A673 (cell line): ENCODE measurements at places on chromosomes 2 and 18. TPM values are rescaled to one million over a fixed set of nuclear protein-coding genes. Genes with fewer than 3 reads are reported as not detected.

GRCh38 chr2:128309280-128310093 lies 9.2 kb downstream of the HS6ST1 start:
- peaks cover 24% of the 10 kb centered on the region for H3K4me1 ChIP-seq
- DNase-seq, result no peak
- peaks cover 3% of the 10 kb centered on the region for H3K36me3 ChIP-seq
- H3K27ac ChIP-seq, result peak overlapping the region; percentile 37
- H3K4me3 ChIP-seq, result no peak overlapping the region

- H3K27me3 ChIP-seq, result no peaks in the 10 kb centered on the region
- H3K4me3 ChIP-seq, result peak overlapping the region; percentile 18
- peaks cover 45% of the 10 kb centered on the region for H3K4me1 ChIP-seq
These were observed 383.6 kb downstream of the DCC start for GRCh38 chr18:52723550-52723970.

- H3K27me3 ChIP-seq, result peaks cover 20% of the 10 kb centered on the region
- no peaks in the 10 kb centered on the region for H3K4me1 ChIP-seq
- no peak overlapping the region for H3K4me3 ChIP-seq
- H3K36me3 ChIP-seq, result no peaks in the 10 kb centered on the region
- DNase-seq, result peak; percentile 1
These were observed 51.4 kb downstream of the SLC8A1 start for GRCh38 chr2:40400336-40400953.

DNA sequence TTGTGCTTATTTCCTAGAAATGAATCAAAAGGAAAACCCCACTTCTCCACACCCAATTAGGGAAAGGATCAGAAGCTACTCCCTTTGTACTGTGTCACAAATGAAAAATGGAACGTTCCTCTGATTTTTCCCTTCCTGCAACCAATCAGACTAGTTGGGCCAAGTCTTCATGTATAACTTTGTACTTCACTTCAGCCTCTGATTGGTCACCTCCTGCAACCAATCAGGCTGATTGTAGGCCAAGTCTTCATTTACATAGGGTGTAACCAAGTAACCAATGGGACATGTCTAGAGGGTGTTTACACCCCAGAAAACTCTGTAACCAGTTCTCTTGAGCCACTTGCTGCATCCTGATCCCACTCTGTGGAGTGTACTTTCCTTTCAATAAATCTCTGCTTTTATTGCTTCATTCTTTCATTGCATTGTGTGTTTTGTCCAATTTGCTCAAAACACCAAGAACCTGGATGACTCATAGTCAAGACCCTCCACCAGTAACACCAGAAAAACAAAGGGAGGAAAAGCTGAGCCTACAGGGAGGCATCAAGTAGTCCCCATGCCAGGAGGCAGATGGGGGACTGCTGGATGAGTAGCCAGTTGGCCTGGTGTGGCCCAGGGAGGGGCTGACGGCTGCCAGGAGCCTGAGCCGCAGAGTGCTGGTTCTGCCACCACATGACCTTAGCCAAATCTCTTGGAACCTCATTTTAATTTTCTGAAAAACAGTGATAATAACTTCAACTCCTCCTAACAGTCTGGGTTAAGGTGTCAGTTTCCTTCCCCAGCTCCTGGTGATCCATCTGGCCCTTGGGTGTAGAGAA lies 46.1 kb downstream of the SOWAHC start:
- peak; percentile 31 for DNase-seq
- no peaks in the 10 kb centered on the region for H3K36me3 ChIP-seq
- H3K27me3 ChIP-seq, result no peaks in the 10 kb centered on the region

ARHGAP15 gene
- not detected in 2 replicates for total RNA-seq

SIX2 gene
- not detected in 2 replicates for total RNA-seq

DNA sequence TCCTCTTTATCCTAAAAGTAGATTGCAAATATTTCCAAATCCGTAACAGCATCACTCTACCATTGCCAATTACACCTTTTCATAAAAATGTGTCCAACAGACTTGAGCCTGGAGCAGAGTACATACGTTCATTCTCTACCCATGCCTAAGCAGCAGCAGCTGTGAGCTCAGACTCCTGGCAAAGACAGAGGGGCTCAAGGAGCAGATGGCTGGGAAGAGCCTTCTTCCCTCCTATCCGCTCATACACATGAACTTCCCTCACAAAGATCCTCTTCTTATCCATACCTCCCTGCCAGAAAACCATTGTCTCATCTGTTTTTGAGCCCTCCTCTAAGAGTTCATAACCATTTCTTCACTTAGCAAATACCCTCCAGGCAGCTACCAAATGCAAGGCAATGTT lies 164.3 kb upstream of the ARL4C start:
- no peaks in the 10 kb centered on the region for H3K36me3 ChIP-seq
- no peaks in the 10 kb centered on the region for H3K4me1 ChIP-seq
- DNase-seq, result no peak
- no peaks in the 10 kb centered on the region for H3K27me3 ChIP-seq

GPBAR1 gene
- 0.30 and 0.46 TPM in 2 replicates for total RNA-seq

GRCh38 chr18:34493566-34494358 lies 216.3 kb upstream of the DTNA start:
- no peak overlapping the region for H3K27ac ChIP-seq
- no peaks in the 10 kb centered on the region for H3K4me1 ChIP-seq
- peaks cover 70% of the 10 kb centered on the region for H3K27me3 ChIP-seq
- peak; percentile 19 for DNase-seq
- peak overlapping the region; percentile 44 for H3K4me3 ChIP-seq
- no peaks in the 10 kb centered on the region for H3K36me3 ChIP-seq

C2orf66 gene
- 0.28 TPM in 1 of 2 replicates, not detected in the other for total RNA-seq

DNA sequence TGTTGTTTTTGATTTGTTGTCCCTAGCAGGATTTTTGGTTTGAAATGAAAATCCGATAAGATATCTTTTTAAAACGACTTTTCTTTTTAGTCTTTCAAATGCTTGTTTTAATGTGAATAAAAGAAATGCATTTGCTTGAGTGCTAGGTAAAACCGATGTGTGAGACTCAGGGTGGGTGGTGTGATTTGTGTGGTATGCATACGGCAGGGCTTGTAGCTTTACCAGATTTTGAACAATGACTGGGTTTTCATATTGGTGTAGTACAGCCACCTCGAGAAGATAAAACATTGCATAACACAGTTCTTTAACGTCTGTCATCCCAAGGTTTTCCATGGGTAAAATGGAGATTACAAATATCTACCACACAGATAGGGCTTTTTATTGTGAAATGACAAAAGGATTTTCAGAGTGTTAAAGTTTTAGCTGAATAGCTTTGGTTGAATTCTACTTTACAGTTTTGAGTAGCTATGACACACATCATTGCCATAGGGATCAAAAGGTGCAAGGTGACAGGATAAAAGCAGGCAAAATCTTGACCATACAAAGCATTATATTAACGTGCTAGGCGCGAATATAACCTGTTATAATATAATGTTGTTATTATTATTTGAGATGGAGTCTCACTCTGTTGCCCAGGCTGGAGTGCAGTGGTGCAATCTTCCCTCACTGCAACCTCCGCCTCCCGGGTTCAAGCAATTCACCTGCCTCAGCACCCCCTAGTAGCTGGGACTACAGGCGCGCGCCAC lies 824 bp upstream of the ZNF638 start:
- H3K27ac ChIP-seq, result no peak overlapping the region
- no peaks in the 10 kb centered on the region for H3K27me3 ChIP-seq
- peaks cover 15% of the 10 kb centered on the region for H3K4me1 ChIP-seq
- H3K4me3 ChIP-seq, result peak overlapping the region; percentile 91
- no peaks in the 10 kb centered on the region for H3K36me3 ChIP-seq

- H3K27ac ChIP-seq, result no peak overlapping the region
- DNase-seq, result peak; percentile 79
- H3K4me1 ChIP-seq, result peaks cover 9% of the 10 kb centered on the region
- no peak overlapping the region for H3K4me3 ChIP-seq
- no peaks in the 10 kb centered on the region for H3K27me3 ChIP-seq
These were observed 20.7 kb downstream of the SCYGR8 start for GRCh38 chr2:227766373-227766883.

FSIP2 gene
- 0.15 and 0.21 TPM in 2 replicates for total RNA-seq

GRCh38 chr2:58900246-58901027 lies 659.3 kb upstream of the FANCL start:
- H3K36me3 ChIP-seq, result no peaks in the 10 kb centered on the region
- no peak overlapping the region for H3K27ac ChIP-seq
- H3K4me3 ChIP-seq, result no peak overlapping the region
- no peaks in the 10 kb centered on the region for H3K27me3 ChIP-seq
- no peaks in the 10 kb centered on the region for H3K4me1 ChIP-seq

GRCh38 chr2:145724311-145724898 lies 1204.5 kb upstream of the ZEB2 start:
- H3K27ac ChIP-seq, result no peak overlapping the region
- DNase-seq, result no peak
- H3K4me3 ChIP-seq, result no peak overlapping the region

- no peaks in the 10 kb centered on the region for H3K36me3 ChIP-seq
- DNase-seq, result no peak
- no peaks in the 10 kb centered on the region for H3K4me1 ChIP-seq
- H3K27ac ChIP-seq, result no peak overlapping the region
- no peak overlapping the region for H3K4me3 ChIP-seq
These were observed 197.4 kb upstream of the SMIM21 start for GRCh38 chr18:75624869-75625268.

LYG2 gene
- not detected in 2 replicates for total RNA-seq

DNA sequence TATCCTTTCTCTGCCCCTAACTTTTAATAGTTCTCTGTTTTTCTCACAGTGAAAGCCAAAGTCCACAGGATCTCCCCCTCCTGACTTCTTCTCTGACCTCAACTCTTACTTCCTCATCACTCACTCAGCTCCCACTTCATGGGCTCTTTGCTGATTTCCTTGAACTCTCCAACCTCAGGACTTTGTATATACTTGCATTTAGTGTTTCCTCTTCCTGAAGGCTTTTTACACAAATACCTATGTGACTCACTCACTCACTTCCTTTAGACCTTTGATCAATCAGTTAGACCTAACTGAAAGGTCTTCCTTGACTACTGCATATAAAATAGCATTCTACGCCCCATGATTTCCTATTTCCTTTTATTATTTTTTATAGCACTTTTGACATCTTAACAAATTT lies 233.1 kb upstream of the MEX3C start:
- no peak overlapping the region for H3K27ac ChIP-seq
- no peaks in the 10 kb centered on the region for H3K27me3 ChIP-seq
- H3K36me3 ChIP-seq, result no peaks in the 10 kb centered on the region
